ENCODE measurements at places on chromosomes 2 and 18.

DNA sequence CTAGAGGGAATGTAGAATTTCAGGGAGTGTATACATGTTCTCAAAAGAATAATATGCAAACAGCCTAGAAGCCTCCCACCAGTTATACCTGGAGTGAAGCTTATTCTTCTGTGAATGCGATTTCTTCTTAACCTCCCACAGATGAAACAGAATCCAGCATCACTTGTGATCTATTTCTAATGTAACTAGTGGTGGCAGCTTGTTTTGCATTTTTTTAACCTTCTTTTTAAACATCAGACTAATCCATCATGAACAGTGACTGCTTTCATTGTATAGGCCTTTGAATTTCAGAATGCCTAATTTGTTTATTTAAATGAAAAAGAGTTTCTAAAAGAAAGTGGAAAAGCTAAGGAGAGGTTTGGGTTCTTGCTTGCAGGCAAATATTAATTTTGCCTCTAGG, 85.7 kb upstream of the EPHA4 start:
- DNase-seq: no peak

DNA sequence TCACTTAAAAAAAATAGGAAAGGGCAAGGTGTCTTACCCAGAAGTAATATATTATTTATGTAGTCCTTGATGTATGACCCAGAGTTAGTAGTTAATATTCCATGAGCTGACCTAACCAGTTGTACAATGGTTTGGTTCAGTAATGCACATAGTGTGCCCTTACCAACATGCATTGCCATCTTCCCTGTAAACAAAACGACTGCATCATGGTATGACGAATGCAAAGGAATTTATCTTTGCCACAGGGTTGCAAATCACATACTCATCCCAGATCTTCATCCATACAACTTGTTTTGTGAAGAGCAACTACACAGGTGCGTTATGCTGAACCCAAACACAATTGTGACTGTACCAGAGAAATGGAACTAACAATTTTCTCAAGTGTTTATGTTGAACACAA, 68.9 kb upstream of the ZSWIM2 start:
- DNase-seq: no peak

DNA sequence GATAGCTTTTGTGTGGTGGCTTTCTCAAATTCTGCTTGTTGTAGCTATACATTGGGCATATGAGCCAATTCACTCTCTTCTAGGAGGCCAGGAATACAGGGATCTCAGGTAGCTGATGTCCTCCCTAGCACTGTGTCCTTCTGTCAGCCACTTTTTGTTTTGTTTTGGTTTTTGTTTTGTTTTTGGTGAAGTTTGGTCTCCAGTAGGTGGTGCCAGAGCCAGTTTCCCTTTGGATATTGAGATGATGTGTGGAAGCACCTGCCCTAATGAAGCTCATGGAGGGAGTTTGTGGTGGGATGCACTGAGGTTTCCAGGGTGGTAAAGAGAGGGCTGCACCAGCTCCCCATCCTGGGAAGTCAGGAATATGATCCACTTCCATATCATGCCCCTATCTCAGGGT, 100.5 kb upstream of the VWC2L start:
- DNase-seq: no peak

GRCh38 chr2:45813003-45813941, 161.8 kb downstream of the PRKCE start:
- DNase-seq: no peak

DNA sequence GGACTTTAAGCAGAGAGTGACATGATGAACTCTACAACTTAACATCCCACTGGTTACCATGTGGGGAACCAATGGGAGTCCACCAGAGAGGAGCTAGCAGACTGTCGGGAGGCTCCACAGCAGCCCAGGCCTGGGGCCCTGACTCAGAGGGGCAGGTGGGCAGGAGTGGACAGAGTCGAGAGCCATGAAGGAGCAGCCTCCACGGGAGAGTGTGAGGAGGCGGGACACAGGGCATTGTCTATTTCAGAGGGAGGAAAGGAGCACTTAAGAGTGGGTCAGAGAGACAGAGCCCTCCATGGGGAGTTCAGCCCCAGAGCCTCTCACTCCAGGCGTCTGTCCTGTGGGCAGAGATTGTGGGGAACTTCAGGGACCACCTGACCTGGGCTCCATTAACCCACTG, 118.7 kb downstream of the CYP26B1 start:
- DNase-seq: no peak

GRCh38 chr2:51960281-51960680, 928.3 kb upstream of the NRXN1 start:
- no peak for DNase-seq

DNA sequence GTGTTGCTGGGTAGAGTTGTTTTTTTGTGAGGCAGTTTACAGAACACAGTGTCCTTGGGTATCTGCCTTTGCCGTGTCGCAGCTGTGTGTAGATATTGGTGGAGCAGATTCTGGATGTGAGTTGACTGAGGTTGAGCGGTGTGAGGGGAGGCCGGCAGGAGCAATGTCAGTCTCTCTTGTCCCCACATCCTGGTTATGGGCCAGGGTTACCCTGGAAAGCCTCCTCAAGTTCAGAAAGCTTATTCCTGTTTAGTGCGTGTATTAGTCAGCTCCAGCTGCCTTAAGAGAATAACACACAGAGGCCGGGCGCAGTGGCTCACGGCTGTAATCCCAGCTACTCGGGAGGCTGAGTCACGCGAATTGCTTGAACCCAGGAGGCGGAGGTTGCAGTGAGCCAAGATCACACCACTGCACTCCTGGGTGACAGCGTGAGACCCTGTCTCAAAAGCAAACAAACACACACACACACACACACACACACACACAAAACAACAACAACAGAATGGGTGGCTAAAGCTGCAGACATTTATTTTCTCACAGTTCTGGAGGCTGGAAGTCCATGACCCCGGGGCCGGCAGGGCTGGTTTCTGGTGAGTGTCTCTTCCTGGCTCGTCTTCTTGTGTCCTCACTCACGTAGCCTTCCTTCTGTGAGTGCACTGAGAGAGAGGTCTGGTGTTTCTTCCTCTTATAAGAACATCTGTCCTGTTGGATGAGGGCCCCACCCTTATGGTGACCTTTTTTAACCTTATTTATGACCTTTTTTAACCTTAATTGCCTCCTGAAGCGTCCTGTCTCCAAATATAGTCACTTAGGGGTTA, 5.1 kb downstream of the NCK2 start:
- peak; percentile 66 for DNase-seq

DNA sequence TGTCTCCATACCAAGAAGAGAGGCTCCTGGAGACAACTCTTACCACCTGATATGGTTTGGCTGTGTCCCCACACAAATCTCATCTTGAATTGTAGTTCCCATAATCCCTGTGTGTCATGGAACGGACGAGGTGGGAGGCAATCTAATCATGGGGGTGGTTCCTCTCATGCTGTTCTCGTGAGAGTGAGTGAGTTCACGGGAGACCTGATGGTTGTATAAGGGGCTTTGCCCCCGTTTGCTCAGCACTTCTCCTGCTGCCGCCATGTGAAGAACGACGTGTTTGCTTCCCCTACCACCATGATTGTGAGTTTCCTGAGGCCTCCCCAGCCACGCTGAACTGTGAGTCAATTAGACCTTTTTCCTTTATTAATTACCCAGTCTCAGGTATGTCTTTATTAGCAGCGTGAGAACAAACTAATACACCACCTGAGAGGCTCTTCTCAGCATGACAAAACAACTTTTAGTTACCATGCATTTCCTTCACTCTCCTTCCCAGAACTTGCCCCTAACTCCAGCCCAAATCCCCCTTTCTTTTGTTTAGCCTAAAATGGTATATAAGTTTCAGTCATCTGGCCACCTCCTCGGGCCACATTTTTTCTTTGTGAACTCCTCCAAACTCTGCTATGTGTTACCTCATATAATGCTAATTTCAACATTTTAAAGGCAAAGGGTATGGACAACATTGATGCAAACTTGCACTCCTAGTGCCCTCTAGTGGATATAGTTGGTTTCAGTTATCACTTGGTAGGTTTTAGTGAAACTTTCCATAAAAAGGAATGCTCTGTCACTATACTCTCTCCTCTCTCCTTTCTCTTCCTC, 58.6 kb upstream of the SLC25A52 start:
- no peak for DNase-seq

GRCh38 chr2:232196802-232197201, 181.7 kb upstream of the ALPP start:
- DNase-seq: no peak

- no peak for DNase-seq
Measured at GRCh38 chr2:142008135-142008744, 122.6 kb downstream of the LRP1B start.

- DNase-seq: no peak
Measured at GRCh38 chr2:85796341-85797262, 42.8 kb downstream of the ATOH8 start.

- DNase-seq: no peak
Measured at GRCh38 chr2:204625135-204625534, 79.9 kb downstream of the PARD3B start.

- DNase-seq: no peak
Measured at GRCh38 chr2:225735844-225736243, 336.3 kb downstream of the NYAP2 start.

DNA sequence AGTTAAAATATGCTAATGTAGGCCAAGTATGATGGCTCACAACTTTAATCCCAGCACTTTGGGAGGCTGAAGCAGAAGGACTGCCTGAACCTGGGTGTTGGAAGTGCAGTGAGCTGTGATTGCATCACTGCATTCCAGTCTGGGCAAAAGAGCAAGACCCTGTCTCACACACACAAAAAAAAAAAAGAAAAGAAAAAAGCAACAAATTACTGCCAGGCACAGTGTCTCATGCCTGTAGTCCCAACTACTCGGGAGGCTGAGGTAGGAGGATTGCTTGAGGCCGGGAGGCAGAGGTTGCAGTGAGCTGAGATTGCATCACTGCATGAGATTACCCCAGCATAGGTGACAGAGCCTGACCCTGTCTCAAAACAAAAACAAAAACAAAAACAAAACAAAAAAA, 110.6 kb downstream of the PRELID3A start:
- DNase-seq: no peak

DNA sequence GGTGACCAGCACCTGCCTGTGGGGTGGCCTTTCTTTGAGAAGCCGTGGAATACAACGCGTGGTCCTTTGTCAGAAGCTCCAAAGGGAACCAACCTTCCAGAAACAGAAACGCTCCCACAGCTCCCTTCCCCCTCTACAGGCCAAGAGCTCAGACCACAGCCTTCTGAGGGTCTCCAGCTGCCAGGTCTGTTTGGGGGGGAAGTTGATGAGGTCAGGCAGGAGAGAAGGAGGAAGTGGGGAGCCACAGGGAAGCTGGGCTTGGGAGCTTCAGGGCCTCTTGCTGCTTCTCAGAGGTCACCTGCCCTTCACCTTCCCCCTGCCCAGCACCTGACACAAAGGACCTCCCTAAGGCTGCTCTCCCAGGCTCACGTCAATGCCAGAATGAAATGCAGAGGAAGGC, 287.7 kb upstream of the ID2 start:
- no peak for DNase-seq

- DNase-seq: peak; percentile 15
Measured at GRCh38 chr18:70195852-70196434, 9.5 kb downstream of the RTTN start.

GRCh38 chr2:27212626-27213471, 781 bp upstream of the SLC5A6 start:
- no peak for DNase-seq

- DNase-seq: no peak
Measured at GRCh38 chr2:159243529-159243928, 43.0 kb downstream of the WDSUB1 start.

GRCh38 chr2:110925479-110925878, 193.1 kb downstream of the ACOXL start:
- DNase-seq: no peak

GRCh38 chr2:224378701-224379097, 23.2 kb downstream of the FAM124B start:
- no peak for DNase-seq

DNA sequence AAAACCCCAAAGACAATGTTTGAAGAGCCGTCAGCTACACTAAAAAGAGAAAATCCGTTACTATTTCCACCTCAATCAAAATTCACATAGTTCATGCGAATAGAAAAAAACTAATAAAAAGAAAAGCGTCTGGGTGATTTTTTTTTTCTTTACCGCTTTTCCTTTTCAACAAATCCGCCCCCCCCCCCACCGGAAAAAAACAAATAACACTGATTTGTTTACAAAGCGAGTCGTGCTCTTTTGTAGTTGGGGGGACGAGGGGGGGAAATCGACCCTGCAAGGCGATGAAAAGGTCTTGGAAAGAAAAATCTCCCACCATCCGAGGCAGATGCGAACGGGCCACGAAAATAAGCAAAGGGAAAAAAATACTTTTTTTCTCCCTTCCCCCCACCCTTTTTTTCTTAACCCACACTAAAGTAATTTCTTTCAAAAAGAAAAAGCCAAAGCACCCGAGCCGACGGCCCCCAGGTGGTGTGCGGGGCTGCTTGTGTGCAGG, 638 bp downstream of the ZNF521 start:
- DNase-seq: no peak

- no peak for DNase-seq
Measured at GRCh38 chr2:239564587-239564986, 163.8 kb upstream of the HDAC4 start.

DNA sequence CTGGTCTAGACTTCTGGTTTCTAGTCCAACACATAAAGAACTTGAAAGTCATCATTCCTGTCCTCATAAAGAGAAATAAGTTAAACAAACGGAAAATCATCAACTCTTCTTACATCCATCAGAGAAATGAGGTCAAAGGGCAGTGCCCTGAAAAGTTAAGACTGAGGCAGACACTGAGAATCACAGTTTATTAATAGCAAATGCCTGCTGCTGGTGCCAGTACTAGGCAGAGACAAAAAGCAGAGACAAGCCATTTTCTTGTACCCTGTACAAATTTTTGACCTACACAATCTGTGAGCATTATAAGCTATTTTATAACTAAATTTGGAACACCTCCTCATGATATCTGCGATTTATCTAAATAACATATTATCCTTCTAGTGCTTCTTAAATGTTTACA, 36.8 kb downstream of the ATF2 start:
- no peak for DNase-seq

DNA sequence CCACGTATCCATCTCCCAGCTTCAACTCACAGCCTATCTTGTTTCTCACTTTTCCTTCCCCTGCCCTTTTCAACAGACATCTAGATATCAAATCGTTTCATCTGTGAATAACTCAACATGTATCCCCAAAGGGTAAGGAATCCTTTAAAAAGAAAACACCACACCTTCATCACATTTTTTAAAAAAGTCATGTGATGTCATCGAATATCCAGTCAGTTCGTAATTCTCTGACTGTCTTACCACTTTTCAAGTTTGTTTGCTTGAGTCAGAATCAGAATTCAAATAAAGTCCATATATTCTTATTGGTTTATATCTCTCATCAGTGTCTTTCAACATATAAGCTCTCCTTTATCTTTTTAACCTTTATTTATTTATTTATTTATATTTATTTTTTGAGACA, 5.4 kb upstream of the LONRF2 start:
- DNase-seq: no peak

- DNase-seq: no peak
Measured at GRCh38 chr2:204763974-204764703, 218.9 kb downstream of the PARD3B start.

GRCh38 chr2:287471-287885, 413 bp downstream of the ALKAL2 start:
- DNase-seq: no peak

DNA sequence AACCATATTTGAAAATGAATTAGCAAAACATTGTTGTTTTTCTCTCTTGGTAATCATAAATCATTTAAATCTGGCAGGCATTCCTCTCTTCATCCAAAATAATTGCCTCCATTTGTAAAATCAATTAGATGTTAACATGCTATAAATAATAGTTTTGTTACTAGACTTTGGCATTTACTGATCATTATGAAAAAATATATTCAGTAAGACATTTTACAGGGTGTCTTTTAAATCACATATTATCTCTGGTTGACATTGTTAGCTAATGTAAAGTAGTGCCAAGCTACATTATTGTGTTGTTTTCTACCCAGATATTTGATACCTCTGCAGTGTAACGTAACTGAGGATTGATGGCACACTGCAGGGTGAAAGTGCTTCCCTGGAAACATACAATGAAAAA, 31.8 kb upstream of the DLX1 start:
- DNase-seq: no peak
